Ecto neural progenitor cell (in vitro differentiated cells): ENCODE measurements at places on chromosomes 6 and 20.

GRCh38 chr20:4136967-4137334 lies 121.6 kb upstream of the RNF24 start:
- DNase-seq, result no peak

DNA sequence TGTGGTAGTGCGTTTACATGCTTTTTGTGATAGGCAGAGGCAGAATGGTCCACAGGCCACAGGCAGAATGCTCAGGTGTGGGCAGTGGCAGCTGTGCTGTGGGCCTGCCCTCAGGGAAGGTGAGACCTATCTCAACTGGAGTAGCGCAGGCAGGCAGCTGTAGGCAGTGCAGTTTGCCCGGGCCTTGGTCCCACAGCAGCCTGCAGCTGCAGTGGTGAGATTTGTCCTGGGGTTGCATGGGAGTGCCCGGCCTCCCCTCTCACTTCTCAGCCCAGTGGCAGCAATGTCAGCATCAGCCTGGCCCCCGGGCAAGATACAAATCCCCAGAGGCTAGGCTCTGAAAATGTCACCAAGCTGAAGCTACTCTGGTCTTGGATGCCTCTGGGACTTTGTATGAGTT lies 6.1 kb upstream of the PPIL4 start:
- no peak for DNase-seq

DNA sequence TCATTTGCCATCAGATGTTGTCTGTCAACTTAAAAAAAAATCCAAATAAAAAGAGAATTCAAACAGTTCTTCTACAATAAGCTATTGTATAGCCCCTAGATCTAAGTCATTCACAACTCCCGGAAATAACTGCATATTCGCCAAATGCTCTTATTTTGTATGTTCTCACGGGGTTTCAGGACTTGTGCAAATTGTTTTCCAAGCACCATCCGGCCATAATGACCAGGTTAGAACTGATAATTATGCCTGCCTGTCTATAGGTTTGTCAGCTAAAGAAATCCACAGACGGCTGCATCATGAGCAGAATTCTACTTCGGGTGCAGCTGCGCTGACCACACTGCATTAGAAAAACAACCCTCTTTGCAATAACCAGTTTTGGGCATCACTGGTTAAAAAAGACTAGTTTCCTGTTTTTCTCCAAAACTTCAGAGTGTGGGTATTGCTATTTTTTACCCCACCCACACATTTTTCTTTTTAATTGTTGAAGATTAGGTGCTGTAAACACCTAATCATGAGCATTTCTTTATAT lies 87.7 kb downstream of the HIVEP2 start:
- DNase-seq, result no peak

DNA sequence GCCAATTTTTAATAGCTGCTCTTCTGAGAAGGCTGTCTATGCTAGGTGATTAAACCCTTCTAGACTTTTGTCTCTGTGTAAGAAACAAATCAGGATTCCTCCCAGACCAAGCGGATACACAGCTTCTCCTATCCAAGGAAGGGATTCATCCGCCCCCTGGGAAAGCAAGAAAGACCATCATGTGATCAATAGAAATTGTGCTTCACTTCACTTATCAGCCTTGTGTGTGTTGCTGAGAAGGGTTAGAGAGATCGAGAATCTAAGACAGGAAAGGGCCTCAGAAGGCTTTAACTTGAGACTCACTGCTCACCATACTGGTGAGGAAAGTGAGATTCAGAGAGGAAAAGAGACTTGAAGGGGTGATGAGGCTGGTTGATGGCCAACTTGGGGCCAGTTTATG lies 1.5 kb downstream of the ABCC10 start:
- no peak for DNase-seq

GRCh38 chr6:166318649-166319600 lies 10.7 kb upstream of the PRR18 start:
- DNase-seq, result no peak

GRCh38 chr6:15502446-15503345 lies 160.1 kb downstream of the DTNBP1 start:
- no peak for DNase-seq

DNA sequence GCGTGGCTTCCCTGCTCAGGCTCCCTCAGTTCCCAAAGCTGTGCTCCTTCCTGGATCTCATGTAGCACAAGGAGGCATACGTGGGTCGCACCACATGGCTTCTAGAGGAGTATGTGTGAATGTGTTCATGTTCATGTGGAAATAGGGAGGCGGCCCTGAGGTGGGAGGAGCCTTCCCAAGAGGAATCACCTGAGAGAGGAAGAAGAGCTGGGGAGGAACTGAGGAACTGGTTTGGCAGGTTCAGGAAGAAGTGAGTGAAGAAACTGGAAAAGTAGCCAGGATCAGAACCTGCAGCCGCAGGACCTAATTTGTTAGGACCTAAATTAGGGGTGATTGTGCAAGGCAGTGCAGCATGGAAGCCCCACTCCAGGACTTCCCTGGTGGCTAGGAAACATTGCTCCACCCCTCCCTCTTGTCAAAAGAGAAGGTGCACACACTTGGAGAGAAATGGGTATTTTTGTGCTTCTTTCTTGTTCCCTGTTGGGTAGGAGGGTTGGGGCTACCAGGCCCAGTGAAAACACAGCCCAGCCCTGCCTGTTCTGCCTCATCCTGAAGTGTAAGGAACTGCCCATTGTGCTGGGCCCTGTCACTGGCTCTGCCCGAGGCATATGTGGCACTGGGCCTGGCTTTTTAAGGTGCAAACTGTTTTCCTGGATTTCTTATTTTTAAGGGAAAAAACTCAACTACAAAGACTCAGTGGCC lies 20.7 kb downstream of the SYNJ2 start:
- DNase-seq, result no peak

- DNase-seq, result no peak
Observed at GRCh38 chr6:134056046-134056445, 3.6 kb upstream of the SLC2A12 start.

- DNase-seq, result no peak
Observed at GRCh38 chr6:30443657-30444450, 45.5 kb upstream of the HLA-E start.

DNA sequence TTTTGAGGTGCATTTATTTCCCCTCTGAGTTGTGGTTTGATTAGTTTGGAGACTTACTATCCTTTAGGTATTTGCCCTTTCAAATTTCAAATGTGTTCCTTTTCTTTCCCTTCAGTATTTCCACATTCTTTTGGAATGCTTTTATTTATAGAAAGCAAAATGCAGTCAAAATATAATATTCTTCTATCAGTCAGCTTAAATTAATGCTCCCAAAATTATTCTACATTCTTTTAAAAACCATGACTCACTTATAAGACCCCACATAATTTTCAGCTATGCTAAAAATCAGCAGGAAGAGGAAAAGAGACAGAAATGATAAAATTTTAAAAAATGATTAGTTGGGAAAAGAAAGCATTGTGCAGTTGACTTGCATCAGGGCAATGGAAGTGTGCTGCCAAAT lies 180.0 kb upstream of the SMLR1 start:
- no peak for DNase-seq

GRCh38 chr20:62061851-62062423 lies 3.7 kb downstream of the TAF4 start:
- no peak for DNase-seq

DNA sequence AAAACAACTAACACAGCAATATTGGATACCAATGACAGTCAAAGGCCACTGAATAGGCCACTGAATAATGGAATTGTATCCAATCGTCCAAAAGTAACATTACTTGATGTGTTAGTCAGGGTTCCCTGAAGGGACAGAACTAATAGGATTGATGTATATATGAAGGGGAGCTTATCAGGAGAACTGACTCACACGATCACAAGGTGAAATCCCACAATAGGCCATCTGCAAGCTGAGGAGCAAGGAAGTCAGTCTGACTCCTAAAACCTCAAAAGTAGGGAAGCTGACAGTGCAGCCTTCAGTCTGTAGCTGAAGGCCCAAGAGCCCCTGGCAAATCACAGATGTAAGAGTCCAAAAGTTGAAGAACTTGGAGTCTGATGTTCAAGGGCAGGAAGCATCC lies 571.4 kb downstream of the PRKN start:
- no peak for DNase-seq
